T-helper 1 cell (primary cell): ENCODE measurements at places on chromosomes 11 and 22.

DNA sequence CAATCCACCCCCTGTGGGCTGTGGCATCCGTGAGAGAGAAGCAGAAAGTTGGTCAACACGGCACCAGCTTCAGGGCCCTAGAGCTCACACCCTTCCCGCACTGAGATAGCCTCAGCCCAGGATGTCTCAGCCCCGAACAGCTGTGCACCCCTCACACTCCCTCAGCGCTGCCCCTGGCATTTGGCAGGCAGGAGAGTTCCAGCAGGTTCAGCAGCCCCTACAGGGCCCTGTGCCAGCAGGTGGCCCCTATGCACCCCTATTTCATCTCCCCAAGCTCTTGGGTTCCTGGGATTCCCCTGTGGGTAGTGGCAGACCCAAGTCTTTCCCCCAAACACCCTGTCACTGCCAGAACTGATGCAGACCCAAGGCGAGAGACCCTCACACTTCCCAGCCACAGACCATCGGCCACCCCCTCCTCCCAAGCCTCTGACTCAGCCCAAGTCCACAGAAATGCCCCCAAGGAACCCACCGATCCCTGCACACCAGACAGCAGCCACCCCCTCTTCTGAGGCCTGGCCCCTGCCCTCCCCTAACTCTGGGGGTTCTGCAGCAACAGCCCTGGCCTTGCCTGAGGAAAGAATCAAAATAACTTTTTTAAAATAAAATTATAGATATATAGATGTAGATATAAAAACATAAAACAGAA, 183.6 kb downstream of the IGLL1 start:
- no peak for DNase-seq

DNA sequence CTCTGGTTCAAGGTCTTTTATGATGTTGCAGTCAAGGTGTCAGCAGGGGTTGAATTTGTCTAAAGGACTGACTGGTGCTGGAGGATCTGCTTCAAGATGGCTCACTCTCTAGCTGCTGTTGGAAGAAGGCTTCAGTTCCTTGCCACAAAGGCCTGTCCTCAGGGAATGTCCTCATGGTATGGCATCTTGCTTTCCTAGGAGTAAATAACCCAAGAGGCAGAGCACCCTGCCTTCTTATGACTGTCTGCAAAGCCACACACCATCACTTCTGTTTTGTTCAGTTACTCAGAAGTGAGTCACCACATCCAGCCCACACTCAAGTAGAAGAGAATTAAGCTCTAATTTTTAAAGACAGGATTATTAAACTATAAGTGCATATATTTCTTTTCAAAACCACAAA, 45.2 kb downstream of the PLAAT5 start:
- DNase-seq, result no peak

- DNase-seq, result no peak
Observed at GRCh38 chr11:74256378-74257133, 54.9 kb downstream of the P4HA3 start.

DNA sequence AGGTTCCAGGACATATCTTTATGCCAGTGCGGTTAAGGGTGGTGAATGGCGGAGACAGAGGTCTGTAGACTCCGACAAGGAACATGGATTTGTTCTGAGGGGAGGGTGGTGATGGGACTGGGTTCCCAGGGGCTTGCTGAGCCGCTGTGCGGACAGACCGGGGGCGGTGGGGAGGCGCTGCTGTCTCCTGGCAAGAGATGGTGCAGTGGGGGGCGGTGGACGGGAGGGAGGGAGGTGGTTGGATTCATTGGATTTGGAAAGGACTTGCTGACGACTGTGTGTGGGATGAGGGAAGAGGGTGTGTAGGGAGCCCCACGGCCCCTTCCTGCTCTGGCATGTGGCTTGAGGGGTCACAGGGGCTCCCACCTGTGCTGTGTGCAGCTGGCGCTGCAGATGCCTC, 43.2 kb downstream of the FLRT1 start:
- no peak for DNase-seq

- DNase-seq, result no peak
Observed at GRCh38 chr11:104199053-104199452, 35.1 kb upstream of the PDGFD start.

- no peak for DNase-seq
Observed at GRCh38 chr11:133808393-133809140, 36.7 kb downstream of the SPATA19 start.

- no peak for DNase-seq
Observed at GRCh38 chr11:132466983-132467382, 1065.3 kb downstream of the OPCML start.

DNA sequence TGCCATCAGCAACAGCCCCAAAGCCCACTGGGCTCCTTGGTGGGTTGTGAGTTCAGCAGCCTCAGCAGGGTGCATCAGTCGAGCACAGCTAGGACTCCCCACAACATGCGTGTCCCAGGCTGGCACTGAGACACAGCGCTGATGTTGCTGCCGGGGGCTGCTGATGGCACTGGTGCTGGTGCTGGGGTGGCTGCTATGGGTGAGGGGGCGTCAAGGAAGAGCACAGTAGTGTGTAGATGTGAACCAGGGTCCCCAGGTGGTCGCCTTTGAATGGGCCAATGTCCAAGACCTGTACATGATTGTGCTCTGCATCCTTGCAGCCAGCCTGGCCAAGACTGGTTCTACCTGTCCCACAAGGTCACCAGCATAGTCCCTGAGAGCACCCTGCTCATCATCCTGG, 121.3 kb upstream of the SERPIND1 start:
- DNase-seq, result no peak

DNA sequence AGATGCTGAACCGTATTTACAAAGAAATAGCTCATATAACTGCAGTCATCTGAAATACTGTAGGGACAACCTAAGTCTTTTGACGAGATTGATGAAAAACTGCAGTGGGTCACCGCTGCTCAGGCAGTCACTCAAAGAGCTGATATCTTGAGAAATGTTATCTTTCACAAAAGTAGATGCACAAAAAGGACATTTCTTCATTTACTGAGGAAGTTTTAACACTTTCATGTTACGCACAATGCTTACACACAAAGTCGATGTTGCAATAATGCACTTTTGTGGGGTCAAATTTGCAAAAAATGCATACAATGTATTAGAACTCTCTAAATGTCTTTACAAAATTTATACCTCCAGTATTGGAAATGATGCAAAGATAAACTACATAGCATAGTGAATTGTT, 16.2 kb upstream of the OR10V1 start:
- no peak for DNase-seq

GRCh38 chr22:43066844-43067385, 22.3 kb downstream of the TTLL1 start:
- no peak for DNase-seq

GRCh38 chr11:23988381-23989006, 508.4 kb upstream of the LUZP2 start:
- no peak for DNase-seq

DNA sequence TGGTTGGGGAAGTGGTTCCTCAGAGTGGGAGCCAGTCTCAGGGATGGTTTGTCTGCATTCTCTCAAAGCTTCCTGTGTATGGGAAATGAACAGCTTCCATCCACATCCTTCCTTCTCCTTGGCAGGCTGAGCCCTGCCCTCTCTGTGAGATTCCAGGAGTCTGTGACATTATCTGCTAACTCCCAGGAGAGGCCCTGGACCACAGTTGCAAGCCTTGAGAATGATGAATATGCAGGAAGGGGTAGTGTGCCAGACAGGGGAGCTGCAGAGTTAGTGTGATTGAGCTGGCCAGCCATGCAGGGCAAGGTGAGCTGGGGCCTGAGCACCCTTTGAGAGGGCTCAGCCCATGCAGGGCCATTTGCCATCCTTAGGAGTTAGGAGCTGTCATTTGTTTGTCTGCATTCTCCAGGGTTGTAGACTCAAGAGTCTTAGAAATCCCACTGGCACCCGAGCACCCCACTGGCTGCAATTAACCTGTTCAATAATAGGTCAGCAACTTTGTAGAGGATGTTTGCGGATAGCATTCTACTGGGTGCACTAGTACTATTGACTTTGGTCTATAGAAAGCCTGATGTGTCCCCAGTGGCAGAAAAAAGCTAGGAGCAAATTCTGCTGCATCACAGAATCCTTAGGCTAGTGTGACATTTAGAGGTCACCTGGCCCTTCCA, 299.0 kb upstream of the CADM1 start:
- DNase-seq, result no peak

DNA sequence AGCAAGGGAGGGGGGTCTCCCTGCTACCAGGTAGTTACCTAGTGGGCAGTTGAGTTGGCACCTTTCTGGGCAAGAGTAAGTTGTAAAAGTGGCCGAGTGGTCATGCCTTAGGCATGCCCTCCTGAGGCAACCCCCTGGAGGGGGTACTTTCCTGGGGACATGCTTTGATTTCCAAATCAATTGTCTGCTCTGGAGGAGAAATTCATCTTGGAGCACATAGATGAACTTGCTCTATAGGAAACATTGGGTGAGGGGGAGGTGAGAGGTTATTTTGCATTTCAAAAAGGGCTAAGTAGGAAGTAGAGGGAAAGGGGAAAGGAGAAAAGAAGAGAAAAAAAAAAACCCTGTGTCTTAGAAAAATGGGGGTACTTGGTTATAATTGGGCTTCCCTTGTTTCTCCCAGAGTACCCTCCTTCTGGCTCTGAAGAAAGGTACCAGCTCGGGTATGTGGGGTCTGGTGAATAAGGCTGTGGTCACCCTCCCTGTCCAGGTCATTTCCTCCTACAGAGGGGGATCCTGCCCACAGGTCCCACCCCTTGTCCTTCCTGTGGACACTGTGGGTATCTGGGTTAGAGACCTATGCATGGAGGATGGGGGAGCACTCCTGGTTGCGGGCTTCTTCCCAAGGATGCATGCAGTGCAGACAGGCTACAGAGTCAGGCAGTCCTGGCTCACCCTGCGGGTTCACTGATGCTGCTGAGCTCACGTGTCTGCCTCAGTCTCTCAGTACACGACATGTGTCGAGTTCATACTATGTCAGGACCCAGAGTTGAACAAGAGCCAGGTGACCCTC, 193.5 kb downstream of the MYO18B start:
- no peak for DNase-seq

DNA sequence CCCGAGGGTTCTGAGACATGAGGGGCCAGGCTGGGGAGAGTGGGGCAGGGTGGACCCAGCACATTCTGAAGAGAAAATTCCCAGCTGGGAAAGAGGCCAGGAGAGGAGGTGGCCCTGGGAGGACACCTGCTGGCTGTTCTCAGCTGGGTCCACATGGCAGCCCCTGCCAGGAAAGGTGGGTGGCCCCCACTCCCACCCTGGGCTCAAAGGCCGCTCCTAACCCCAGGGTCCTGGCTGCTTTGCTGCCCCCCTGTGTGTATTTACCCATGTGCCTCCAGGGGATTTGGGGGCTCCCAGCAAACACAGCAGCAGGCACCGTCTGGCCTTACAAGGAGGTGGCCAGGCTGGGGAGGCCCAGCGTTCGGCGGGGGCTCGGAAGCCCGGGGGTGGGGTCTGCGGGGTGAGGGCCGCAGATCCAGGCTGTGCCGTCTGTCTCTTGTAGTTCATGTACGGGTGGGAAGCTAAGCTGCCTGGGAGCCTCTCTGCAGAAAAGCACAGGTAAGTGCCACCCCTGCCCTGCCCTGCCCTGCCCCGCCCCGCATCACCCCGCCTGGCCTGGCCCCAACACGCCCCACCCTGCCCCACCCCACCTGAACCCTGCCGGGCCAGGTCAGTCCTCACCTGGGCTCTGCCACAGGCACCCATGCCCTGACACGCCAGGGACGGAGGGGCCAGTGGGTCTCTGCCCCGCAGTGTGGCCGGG, 10.6 kb downstream of the MUC5B start:
- DNase-seq, result no peak

GRCh38 chr11:1566381-1567051, 5.6 kb downstream of the DUSP8 start:
- DNase-seq, result no peak

DNA sequence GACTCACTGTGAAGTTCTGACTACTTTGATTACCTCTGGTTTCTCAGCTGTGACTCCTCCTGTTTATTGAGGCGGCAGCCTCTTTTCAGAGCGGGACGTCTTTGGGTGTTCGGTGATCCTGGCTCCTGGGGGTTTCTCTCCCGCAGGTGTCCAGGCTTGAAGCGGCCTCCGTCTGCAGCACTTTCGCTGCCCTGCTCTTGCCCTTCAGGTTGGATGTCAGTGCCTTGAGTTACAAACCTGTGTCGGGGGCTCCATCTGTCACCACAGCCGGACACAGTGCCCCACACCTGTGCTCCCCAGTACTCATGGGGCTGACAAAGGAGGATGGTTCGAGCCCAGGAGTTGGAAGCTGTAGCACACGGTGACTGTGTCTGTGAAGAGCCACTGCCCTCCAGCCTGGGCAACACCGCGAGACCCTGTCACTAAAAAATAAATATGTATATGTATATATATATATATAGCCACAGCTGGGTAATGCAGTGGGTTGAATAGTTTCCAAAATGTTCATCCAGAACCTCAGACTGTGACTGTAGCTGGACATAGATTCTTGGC, 104.1 kb downstream of the BRD1 start:
- DNase-seq, result no peak

GRCh38 chr11:102111011-102111786, 952 bp downstream of the YAP1 start:
- DNase-seq, result no peak

- no peak for DNase-seq
Observed at GRCh38 chr11:118531597-118532084, 649 bp downstream of the TMEM25 start.

DNA sequence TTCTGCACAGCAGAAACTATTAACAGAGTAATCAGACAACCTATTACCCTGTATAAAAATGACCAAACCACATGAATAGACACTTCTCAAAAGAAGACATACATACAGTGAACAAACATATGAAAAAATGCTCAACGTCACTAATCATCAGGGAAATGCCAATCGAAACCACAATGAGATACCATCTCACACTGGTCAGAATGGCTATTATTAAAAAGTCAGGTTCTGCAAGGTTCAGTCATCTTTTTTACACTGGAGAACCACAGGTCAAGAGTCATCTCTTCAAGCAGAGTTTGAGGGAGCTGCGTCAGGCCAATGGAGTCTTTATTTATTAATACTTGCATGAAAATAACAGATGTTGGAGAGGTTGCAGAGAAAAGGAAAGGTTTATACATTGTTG, 40.4 kb downstream of the RCN1 start:
- no peak for DNase-seq

GRCh38 chr11:65861165-65861505, 902 bp downstream of the MUS81 start:
- DNase-seq, result no peak

DNA sequence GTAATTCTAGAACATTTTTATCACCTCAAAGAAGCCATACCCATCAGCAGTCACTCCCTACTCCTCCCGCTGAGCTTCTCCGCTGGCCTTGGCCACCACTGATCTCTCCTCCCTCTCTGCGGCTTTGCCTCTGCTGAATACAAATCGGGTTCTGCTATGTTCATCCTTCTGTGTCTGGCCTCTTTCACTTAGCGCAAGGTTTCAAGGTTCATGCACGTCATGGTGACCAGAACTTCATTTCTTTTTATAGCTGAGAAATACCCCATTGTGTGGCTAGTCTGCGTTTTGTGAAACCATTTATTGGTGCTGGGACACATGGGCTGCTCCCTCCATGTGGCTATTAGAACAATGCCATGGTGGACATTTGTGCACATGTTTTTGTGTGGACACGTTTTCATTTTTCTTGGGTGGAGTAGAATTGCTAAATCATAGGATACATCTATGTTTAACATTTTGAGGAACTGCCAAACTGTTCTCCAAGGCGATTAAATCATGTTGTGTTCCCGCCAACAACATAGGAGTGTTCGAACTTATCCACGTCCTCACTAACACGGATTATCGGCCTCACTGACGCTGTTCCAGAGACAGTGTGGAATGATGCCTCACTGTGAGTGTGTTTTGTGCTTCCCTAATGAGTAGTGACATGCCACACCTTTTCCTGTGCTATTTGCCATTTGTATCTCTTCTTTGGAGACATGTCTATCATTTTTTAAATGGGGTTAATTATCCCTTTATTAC, 24.2 kb upstream of the KRTAP5-6 start:
- DNase-seq, result no peak
